ENCODE measurements at places on chromosomes 5 and 9. TPM values are rescaled to one million over a fixed set of nuclear protein-coding genes. Genes with fewer than 3 reads are reported as not detected.

Gene GLRA1
- total RNA-seq = not detected

Gene SV2C
- not detected for total RNA-seq

Gene NEK6
- 130 TPM for total RNA-seq

Gene PPP3R2
- not detected for total RNA-seq

Gene SPATA31D4
- total RNA-seq = not detected

Gene BTNL9
- total RNA-seq = not detected

Gene GCNT1
- 78.4 TPM for total RNA-seq

Gene BSPRY
- total RNA-seq = not detected

Gene SH3PXD2B
- 58.3 TPM for total RNA-seq

Gene CARD6
- 19.5 TPM for total RNA-seq

Gene OR1L6
- not detected for total RNA-seq

Gene CDX1
- 0.36 TPM for total RNA-seq

Gene SYK
- not detected for total RNA-seq

Gene ADGRD2
- not detected for total RNA-seq

Gene SH2D3C
- total RNA-seq = 0.29 TPM

Gene IFNE
- 3.6 TPM for total RNA-seq

Gene TMEM38B
- 25.0 TPM for total RNA-seq

Gene DND1
- total RNA-seq = not detected

Gene PCDHGA4
- total RNA-seq = 6.8 TPM

Gene CCL19
- not detected for total RNA-seq

Gene LIFR
- total RNA-seq = 39.8 TPM

Gene FGD3
- total RNA-seq = not detected

Gene EPB41L4A
- 0.72 TPM for total RNA-seq

Gene GPR150
- total RNA-seq = 0.29 TPM

Gene ASPN
- 1.2 TPM for total RNA-seq

Gene MLANA
- total RNA-seq = under 0.01 TPM

Gene PAX5
- not detected for total RNA-seq

All from osteoblast (primary cell).